ENCODE measurements at places on chromosomes 5 and 9. TPM values are rescaled to one million over a fixed set of nuclear protein-coding genes. Genes with fewer than 3 reads are reported as not detected.

Gene PCDHGA9
- total RNA-seq = 11.1 TPM

Gene NNT
- total RNA-seq = 72.7 TPM

Gene TEX48
- total RNA-seq = not detected

- DNase-seq = peak; percentile 62
These were observed 58.3 kb upstream of the PLPP1 start for GRCh38 chr5:55593115-55593472.

DNA sequence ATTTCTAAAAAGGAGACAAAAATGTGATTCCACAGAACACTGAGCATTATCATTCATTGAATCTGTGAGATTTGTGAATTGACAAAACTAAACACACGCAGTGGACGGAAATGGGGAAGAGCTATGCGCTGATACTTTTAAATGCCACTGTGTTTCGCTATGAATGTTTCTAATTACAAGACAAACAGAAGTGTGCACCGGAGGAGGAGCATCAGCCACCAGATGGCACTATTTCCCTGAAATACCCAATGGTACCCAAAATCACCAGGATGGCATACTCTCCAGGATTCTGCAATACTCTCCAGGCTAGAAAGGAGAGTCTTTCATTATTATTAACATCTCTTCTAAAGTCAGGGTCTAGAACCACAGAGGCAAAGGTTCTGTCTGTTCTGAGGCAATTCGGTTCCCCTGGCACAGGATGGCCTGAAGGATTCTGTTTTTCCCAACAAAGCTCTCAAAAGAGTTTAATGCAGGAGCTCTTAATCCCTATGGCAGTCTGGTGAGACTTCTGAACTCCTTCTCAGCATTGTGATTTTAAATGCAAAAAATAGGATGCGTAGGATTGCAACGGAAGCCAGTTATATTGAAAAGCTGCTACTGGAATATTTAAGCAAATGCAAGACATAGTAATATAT, 13.8 kb upstream of the PUM3 start:
- peak; percentile 77 for DNase-seq

- DNase-seq = no peak
These were observed 106.2 kb downstream of the LHFPL2 start for GRCh38 chr5:78542321-78542840.

DNA sequence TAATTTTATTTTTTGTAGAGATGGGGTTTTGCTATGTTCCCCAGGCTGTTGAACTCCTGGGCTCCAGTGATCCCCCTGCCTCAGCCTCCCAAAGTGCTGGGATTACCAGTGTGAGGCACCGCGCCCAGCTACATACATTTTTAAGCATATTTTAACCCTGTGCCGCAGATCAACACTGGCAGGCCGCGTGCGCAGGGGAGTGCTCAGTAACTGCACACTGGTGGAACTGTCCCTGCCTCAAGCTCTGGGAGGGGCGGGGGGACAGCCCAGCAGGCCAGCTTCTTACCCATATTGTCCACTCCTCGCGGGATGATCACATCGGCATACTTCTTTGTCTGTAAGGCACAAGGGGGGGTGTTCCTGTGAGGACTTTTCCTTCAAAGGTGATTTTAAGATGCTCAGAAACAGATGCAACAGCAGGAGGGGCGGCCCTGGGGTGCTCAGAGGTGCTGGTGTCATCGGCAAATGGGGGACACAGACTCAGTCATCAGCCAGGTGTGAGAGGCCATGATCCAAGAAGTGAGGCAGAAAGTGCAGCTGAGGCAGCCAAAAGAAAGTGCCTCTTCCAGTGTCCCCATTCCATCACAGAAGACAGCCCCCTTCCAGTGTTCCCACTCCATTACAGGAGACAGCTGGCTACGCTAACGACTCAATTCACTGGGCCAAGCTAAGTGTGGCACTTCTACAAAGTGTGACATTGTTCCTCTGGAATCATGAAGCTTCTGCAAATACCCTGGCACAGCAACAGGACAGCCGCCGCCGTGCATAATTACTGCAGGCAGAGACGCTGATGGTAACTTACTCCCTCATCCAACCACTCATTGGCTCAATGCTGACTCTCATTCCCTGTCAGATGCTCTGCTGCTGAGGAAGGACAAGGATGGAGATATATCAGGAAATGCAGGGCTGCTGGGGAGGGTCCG, 5.2 kb downstream of the UCK1 start:
- DNase-seq = no peak

- peak; percentile 27 for DNase-seq
These were observed 32.0 kb downstream of the ANGPTL2 start for GRCh38 chr9:127090341-127090985.

DNA sequence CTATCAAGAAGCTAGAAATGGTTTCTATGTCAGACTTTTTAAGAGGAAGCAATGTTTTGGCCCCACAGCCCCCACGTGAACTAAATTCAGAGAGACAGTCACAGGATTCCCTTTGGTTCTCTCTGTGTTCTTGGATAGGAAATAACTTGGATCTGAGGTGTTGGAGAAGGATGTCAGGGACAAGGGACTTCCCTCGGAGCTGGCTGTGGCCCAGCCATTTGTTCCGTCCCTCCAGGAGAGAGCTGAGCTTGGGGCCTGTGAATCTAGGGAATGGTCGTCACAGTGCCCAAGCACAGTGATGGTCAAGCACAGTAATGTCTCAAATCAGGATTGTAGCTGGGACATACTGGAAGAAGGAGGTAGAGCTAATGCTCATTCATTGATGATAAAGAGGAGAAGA, 2.0 kb downstream of the C7 start:
- no peak for DNase-seq

GRCh38 chr5:135598691-135599395, 20.1 kb upstream of the CXCL14 start:
- DNase-seq = peak; percentile 11

- no peak for DNase-seq
These were observed 68.7 kb upstream of the UNC5A start for GRCh38 chr5:176741561-176742211.

- DNase-seq = peak; percentile 83
These were observed at the start of gene TNC for GRCh38 chr9:115117999-115118878. Gene TNC, minus strand, starts transcription at chr9:115118157. Its CDS starts 27,139 bp downstream, at chr9:115091018.

- no peak for DNase-seq
These were observed 59.0 kb downstream of the PCDHGC5 start for GRCh38 chr5:141547921-141548320.

DNA sequence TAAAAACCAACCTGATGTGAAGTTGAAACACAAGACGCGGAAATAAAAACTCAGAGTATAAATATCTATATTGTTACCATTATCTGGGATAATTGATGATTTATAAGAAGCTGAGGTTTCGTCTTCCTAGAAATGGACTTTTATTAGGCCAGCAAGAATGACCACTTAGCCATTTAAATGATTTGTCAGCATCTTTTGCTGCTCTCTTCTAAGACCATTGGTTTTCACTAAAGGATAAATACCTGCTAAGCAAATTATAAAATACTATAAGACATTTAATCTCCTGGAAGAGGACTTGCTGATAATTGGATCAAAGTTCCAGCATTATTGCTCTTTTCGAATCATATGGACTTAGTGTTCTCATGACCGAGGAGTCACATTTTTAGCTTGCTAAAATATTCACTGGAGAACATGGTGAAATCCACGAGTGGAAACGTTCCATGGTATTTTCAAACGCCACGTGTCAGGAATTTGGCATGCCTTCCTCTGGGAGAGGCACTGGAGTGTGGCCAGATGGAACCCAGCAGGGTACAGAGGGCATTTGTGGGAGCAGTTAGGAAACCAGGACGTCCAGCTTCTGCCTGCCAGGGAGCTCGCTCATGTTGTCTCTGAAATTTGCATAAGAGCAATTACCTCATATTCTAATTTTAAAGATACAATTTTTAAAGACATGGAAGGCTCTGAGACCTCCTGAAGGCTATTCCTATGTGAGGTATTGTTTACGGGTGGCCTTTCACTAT, 43.1 kb downstream of the TNFAIP8 start:
- DNase-seq = no peak

GRCh38 chr9:112764837-112765236, 14.3 kb downstream of the SNX30 start:
- no peak for DNase-seq

DNA sequence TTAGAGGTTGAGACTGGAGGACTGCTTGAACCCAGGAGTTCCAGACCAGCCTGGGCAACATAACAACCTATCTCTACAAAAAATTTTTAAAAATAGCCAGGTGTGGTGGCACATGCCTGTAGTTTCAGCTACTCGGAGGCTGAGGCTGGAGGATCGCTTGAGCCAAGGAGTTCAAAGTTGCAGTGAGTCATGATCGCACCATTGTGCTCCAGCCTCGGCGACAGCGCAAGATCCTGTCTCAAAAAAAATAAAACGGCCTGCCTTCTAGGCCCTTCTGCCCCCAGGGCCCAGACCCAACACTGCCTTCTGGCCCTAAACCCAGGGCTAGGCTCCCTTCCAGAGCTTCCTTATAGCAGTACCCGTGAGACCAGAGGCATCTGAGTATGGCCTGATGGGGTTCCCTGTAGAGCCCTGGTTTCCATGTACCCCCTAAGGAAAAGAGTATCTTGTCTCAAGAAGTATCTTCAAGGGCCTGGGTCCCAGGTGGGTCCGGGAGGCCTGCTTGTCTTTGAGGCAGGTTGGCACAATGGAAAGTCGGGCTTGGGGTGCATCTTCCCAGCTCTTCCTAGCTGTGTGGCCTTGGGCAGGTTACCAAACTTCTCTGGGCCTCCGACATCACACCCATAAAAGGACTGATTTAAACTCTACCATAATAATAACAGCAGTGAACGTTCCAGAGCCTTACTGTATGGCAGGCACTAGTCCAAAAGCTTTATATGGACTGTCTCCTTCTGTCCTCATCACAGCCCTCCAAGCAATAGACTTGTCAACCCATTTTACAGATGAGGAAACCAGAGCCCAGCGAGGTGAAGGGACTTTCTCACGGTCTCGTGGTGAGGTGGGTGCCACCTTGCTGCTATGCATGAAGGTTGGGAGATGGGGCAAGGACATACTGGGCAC, 9.6 kb downstream of the LRRC8A start:
- DNase-seq = no peak

DNA sequence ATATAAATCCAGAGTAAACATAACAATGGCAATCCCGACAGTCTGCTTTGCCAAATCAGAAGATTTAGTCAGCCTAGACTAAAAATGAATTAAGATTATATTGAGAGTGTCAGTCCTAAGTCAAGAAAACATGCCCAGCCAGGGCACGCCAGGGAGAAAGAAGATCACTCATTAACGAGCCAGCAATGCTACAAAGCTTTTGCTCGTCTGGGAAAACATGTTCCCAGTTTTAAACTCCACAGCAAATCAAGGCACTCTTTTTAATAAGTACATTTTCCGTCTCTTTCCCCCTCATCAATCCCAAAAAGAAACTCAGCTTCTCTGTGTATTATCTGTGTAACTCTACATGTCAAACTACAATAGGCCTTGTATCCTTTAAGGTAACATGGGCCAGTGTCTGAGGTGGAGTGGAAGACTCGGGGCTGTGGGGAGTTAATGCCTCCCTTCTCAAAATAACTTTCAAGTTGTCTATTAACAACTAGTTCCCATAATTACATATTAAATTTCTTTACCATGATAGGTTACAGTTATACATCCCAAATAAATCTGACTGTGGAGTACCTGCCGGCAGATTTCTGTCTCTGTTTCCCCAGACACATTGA, 40.9 kb downstream of the NFIB start:
- peak; percentile 40 for DNase-seq

DNA sequence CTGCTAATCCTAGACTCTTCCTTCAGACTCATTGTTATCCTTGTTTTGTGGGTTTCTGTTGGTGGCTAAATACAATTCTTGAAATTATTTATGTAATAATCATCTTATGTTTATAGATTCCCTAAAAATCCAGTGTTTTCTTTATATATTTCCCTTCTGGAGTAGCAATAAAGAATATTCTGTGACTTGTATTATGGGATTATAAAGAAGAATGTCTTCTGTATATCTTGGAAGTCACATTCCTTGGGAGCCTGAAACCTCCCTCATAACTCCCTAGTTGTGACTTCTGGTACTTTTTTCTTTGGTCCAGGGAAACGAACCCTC, 356.1 kb downstream of the TMEM167A start:
- no peak for DNase-seq

DNA sequence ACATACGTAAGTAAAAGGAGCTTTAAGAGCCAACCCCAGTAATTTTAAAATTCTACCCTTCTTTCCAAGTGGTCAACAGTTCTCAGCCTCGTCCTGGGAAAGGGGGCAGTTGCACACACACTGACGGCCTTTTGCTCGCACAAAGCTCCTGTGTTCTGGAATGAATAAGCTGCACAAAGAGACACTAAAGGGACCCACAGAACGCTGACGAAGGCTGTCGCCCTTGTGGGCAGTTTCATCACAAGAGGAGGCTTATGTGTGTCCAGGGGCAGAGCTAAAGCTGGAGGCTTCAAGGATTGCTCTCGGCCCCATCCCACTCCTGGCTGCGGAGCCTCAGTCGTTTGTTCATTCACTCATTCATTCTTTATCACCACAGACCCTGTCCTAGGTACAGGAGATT, 67.0 kb upstream of the NEK6 start:
- no peak for DNase-seq

GRCh38 chr5:75640395-75640794, 29.1 kb downstream of the ANKDD1B start:
- no peak for DNase-seq

GRCh38 chr9:121633119-121633714, 18.2 kb upstream of the DAB2IP start:
- no peak for DNase-seq

DNA sequence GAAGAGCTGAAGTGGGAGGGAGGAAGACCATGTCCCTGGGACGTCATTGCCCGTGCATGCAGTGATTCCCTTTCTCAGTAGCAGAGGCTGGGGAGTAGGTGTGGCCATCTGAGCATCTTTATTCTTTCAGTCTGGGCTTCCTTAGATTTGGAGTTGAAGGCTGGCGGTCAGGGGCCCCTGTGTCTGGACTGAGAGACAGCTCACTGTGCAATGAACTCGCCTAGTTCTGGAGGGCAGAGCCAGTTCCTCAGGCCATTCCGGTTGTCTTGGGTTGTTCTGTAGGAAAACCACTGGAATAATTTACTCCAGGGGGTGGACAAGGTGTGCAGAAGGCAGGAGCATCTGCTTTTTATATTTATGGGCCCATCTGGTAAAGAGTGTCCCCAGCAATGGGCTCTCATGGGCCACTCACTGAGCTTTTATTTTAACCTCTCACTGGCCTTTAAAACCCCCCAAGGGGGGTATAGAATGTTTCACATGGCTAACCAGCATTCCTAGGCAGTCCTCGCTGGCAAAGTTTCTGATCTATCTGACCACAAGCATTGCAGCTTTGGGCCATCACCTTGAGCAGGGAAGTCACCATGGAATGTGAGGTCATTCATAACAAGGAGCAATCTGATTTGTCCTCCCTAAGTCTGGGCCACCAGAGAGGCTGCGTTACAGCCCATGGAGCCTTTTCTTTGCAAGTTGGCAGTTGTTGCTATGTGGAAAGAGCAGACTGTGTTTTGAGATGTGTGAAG, 9.2 kb downstream of the STC2 start:
- DNase-seq = peak; percentile 59
